Lung microvascular endothelial cell (primary cell): ENCODE measurements at places on chromosomes 2 and 18.

GRCh38 chr18:6363216-6363615 is 51.5 kb downstream of the L3MBTL4 start:
- no peak for DNase-seq

DNA sequence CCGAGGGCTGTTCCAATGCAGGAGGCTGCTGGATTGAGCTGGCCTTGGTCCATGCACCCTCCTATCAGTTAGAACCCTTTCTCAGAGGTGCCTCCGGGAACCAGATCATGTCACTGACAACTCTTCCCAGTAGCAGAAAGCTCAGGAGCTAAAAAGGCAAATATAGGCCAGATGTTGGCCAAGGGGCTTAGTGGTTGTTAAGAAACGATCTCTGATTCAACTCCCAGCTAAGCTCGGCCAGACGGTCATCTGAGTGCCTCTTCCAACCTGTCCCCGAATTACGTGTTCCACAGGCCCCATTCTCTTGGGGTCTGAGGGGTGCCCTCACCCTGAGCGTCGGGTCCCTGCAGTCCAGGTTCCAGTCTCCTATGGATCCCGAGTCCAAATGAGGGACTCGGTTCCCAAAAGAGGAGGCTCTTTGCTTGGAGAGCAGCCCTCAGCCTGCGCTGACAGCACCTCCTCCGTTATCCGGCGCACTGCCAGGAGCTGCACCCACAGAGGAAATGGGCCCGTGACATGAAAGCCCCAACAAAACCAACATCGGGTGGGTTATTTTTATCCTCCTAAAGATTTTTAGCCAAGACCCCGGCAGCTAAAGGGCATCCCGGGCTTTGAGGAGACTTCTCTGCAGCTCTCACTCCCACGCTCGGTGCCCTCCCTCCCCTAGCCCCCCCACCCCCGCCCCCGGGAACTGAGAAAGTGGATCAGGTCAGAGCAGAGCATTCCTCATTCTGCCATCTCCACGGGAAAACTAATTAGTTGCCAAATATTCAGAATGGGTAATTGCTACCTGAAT is 106.6 kb upstream of the ID2 start:
- no peak for DNase-seq

DNA sequence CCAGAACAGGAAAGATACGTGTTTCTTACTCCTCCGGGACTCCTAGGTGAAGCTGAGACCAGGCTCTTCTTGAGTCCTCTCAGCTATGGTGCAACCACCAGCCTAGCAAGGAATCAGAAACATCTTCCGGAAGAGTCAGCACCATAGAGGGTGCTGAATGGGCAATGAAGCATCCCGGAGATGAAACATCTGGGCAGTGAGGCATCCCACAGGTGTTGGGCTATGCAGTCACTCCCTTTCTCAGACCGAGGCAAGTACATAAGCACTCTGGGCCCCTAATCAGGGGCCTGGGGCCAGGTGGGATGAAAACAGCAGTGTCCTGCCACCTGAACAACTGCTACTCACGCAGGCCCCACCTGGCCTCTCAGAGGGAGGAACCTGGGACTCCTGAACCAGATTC is 1.4 kb upstream of the CAPN10 start:
- DNase-seq: no peak

GRCh38 chr2:7573166-7573825 is 656.1 kb downstream of the RNF144A start:
- DNase-seq: no peak

DNA sequence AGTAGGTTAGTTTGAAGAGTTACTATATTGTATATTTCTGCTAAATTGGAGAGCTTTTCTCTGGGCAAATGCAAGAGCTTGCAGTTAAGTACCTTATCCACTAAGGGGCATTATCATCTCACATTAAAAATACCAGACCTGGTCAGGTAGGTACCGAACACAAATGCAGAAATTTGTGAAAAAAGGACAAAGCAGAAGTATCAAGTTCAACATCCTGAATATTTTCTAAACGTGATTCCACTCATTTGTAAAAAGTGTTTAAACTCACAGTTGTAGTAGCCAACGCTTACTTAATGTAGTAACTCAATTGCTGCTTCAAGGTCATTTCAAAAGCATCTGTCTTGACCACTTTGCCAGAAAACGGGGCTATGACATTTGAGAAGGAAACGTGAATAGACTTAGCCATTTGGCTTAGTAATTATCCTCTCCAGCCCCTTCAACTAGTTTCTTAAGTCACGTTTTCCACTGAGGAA is 52.1 kb downstream of the CYRIA start:
- peak; percentile 25 for DNase-seq

GRCh38 chr2:176199902-176200301 is 11.4 kb downstream of the HOXD1 start:
- no peak for DNase-seq

DNA sequence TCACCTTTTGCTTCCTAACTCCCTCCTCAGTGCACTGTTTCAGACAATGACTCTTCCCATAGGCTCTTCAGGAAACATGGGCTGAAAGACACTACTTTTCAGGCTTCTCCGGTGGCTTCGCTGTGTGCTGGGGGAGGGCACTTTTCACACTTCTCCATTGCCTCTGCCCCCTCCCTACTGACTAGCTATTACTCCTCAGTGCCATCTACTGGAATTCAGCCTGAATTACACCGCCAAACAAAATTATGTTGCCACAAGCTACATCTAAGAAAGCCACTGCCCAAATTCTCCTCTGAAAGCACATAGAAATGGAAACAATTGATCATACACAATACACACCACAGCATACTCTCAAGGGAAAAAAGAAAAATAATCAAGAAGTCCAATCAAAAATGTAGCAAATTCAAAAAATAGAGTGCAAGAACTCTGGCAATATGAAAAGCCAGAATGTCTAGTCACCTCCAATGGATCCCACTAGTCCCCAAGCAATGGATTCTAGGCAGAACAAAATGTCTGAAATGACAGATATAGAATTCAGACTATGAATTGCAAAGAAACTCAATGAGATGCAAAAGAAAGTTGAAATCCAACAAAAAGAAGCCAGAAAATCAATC is 1139.4 kb upstream of the GYPC start:
- peak; percentile 2 for DNase-seq

- DNase-seq: no peak
Observed at GRCh38 chr2:112821682-112822081, 14.9 kb downstream of the IL1B start.

DNA sequence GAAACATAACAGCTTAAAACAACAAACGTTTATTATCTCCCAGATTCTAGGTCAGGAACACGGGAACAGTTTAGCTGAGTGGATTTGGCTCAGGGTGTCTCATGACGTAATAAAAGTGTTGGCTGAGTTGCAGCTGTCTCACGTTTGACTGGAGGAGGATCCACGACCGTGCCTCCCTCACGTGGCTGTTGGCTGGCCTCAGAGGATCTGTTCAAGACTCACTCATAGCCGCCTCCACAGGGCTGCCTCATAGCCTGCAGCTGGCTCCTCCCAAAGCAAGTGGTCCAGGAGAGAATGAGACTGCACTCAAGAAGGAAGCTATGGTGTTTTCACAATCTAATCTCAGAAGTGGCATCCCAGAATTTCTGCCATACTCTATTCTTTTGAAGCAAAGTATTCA is 167.1 kb downstream of the RPRM start:
- no peak for DNase-seq

- no peak for DNase-seq
Observed at GRCh38 chr2:147709655-147710054, 135.2 kb upstream of the ACVR2A start.

DNA sequence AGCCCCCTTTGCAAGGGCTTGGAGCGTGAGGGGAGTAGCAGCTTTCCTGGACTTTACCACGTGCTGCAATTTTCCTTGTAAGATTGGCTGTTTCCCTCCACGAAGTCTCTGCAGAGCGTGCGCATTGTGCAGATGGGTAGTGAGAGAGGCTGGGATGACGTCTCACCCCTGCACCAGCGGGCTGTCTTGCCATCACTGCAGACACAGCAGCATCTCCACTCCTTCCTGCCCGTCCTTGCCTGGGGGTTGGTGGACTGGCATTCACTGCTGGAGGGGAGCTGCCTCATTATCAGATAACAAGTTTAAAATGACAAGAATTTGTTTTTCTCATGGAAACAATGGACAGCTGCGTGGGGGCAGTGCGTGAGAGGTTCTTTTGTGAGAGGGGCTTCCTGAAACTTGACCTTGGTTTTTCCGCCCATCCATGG is 45.3 kb upstream of the HS6ST1 start:
- DNase-seq: peak; percentile 50

GRCh38 chr2:220619525-220620220 is 952.4 kb downstream of the EPHA4 start:
- DNase-seq: no peak

- no peak for DNase-seq
Observed at GRCh38 chr2:241985986-241986329, 116.4 kb downstream of the RTP5 start.

- no peak for DNase-seq
Observed at GRCh38 chr2:220001751-220002150, 374.3 kb downstream of the SLC4A3 start.
